Stimulated activated naive B cell treated with anti-CD40 and anti-IgM and Interleukin-4, amounts not matched to agents 10 μg/mL and 1 μg/mL and 100 μg/mL, for 72 hours (primary cell): ENCODE measurements at places on chromosomes 3 and 15.

GRCh38 chr15:69496001-69496400, 43.4 kb downstream of the RPLP1 start:
- DNase-seq = no peak
- no peaks in the 10 kb centered on the region for H3K27me3 ChIP-seq
- no peaks in the 10 kb centered on the region for H3K36me3 ChIP-seq
- H3K4me1 ChIP-seq = no peaks in the 10 kb centered on the region
- H3K4me3 ChIP-seq = no peak overlapping the region

- no peak overlapping the region for H3K27ac ChIP-seq
- H3K4me1 ChIP-seq = no peaks in the 10 kb centered on the region
Measured at GRCh38 chr3:115825046-115825445, 201.7 kb downstream of the GAP43 start.

DNA sequence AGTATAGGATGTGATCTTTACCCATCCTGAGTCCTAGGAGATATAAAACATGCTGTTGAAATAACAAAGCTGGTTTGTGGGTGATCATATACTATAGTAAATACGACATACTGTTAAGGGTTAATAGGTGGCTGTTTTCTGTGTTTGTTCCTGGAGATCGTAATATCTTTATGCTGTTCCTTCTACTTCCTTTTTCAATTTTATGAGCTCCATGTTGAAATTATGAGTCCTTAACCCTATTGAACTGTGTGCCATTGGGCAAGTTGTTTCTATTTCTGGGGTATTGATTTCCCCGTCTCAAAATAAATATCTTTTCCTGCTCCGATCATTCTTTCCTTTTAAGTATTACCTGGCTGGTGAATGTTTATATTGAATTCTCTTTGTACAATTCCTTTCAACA, 115.1 kb downstream of the LPP start:
- H3K36me3 ChIP-seq = peaks cover 4% of the 10 kb centered on the region
- H3K27ac ChIP-seq = no peak overlapping the region

- no peak overlapping the region for H3K27ac ChIP-seq
- DNase-seq = no peak
- no peaks in the 10 kb centered on the region for H3K27me3 ChIP-seq
- peaks cover 3% of the 10 kb centered on the region for H3K36me3 ChIP-seq
- H3K4me1 ChIP-seq = peaks cover 64% of the 10 kb centered on the region
Measured at GRCh38 chr3:12629560-12629959, 34.4 kb downstream of the RAF1 start.

DNA sequence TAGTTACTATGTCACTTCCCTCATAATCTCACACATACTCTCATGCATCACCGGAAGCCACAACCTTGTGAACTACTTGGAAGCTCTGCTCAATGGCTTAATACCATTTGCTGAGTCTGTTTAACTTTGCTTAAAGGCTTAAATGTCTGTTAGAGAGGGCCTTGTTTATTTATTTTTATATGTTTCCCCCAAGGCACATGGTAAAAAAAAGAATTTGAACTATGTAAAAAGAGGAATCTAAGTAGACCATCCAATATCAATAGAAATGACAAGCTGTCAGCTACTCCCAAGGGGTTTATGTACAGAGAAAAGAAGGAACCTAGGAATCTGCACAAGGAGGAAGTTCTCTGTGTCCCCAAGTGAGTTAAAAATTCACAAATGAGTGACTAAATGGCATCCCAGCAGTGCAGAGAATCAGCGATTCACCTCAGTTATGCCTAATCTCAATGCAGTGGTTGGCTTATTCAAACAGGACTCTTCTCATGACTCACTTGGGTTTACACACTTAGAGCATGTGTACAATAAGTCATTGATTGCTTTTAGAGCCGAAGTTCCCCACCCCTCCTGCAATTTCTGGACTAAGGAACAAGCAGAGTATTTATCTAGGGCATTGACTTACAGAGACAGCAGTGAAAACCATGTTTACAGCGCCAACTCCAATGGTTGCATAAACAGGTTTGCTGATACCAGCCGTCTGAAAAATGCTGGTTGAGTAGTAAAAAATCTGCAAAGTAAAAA, 24.4 kb downstream of the SLC2A2 start:
- H3K27ac ChIP-seq = no peak overlapping the region
- H3K4me3 ChIP-seq = no peak overlapping the region
- DNase-seq = no peak
- no peaks in the 10 kb centered on the region for H3K4me1 ChIP-seq

DNA sequence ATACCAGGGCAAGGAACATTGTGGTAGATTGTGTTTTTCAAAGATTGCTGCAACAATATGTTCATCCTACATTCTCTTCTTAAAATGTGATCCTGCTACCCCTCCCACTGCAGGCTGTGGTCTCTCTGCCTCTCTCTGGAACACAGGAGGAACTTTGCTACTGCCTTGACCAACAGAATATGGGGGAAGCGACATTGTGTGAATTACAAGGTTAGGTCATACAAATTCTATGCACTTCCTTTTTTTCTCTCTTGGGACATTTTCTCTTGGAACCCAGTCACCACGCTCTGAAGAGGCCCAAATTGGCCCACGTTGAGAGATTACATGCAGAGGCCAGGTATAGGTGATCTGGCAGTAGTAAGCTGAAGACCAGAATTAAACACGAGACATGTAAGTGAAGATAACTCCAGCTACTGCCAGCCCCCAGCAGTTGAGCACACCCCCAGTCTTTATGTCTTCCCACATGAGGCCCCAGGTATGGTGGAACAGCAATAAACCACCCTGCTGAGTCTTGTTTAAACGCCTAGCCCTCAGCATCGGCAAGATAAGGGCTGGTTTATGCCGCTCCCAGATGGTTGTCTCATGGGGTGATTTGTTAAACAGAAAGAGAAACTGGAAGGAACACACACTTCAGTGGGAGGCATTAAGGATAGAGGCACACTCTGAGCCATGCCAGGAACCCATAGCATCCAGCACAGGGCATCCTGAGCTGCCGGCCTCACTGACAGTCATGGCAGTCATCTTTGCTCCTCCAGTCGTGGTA, 59.9 kb downstream of the FAM43A start:
- H3K4me3 ChIP-seq = no peak overlapping the region
- peaks cover 17% of the 10 kb centered on the region for H3K4me1 ChIP-seq
- H3K27me3 ChIP-seq = no peaks in the 10 kb centered on the region
- H3K36me3 ChIP-seq = no peaks in the 10 kb centered on the region
- DNase-seq = no peak
- no peak overlapping the region for H3K27ac ChIP-seq

- peaks cover 56% of the 10 kb centered on the region for H3K27me3 ChIP-seq
- DNase-seq = no peak
- H3K4me1 ChIP-seq = no peaks in the 10 kb centered on the region
- no peaks in the 10 kb centered on the region for H3K36me3 ChIP-seq
- H3K4me3 ChIP-seq = no peak overlapping the region
Measured at GRCh38 chr3:194178669-194179068, 42.7 kb downstream of the HES1 start.

GRCh38 chr15:69587723-69588426, 135.3 kb downstream of the RPLP1 start:
- no peak for DNase-seq
- peaks cover 10% of the 10 kb centered on the region for H3K4me1 ChIP-seq
- peaks cover 19% of the 10 kb centered on the region for H3K27me3 ChIP-seq
- H3K27ac ChIP-seq = no peak overlapping the region
- no peak overlapping the region for H3K4me3 ChIP-seq
- H3K36me3 ChIP-seq = no peaks in the 10 kb centered on the region

DNA sequence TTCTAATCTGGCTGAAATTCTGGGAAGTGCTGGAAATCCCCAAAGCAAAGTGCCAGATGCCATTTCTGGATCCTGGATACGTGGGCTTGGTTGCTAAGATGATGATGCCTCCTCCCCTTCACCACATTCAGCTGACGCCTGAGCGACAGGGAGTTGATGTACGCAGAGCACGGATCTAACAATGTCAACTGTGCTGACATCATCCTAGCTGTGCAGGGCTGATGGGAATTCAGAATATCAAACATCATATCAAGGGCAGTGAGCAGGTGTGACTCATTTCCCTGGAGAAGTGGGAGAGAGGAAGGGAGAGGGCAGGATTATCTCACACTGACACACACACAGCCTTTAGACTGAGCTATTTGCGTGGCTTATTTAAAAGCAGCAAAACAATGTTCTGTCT, 92.6 kb upstream of the ZBTB20 start:
- DNase-seq = no peak
- no peak overlapping the region for H3K4me3 ChIP-seq
- H3K4me1 ChIP-seq = no peaks in the 10 kb centered on the region

- H3K36me3 ChIP-seq = peaks cover 2% of the 10 kb centered on the region
- peak overlapping the region; percentile 84 for H3K4me3 ChIP-seq
- peak overlapping the region; percentile 82 for H3K27ac ChIP-seq
- no peak for DNase-seq
Measured at GRCh38 chr3:181727341-181728032, 15.8 kb downstream of the SOX2 start.

DNA sequence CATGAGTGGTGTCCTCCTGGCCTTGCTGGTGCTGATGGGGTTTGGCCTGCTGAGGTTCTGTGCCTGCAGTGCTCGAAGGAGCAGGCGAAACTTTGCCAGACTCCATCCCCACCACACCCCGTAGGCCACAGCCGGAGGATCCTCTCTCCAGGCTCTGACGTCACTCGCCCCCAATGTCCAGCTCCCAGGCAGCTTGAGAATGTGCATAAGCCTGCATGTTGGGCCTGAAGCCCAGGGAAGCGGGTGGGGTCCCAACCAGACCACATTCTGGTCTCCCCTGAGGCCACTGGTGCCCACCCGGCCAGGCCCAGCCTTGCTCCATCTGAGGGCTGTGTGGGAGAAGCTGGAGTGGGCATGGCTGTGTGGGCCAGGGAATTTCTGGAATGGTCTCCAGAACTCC, 109.8 kb downstream of the ASB7 start:
- no peak overlapping the region for H3K27ac ChIP-seq
- peaks cover 6% of the 10 kb centered on the region for H3K36me3 ChIP-seq
- peaks cover 14% of the 10 kb centered on the region for H3K27me3 ChIP-seq
- H3K4me3 ChIP-seq = no peak overlapping the region

GRCh38 chr3:46930945-46931403, 45.6 kb downstream of the CCDC12 start:
- no peaks in the 10 kb centered on the region for H3K27me3 ChIP-seq
- peak overlapping the region; percentile 19 for H3K4me3 ChIP-seq
- peaks cover 69% of the 10 kb centered on the region for H3K4me1 ChIP-seq
- H3K36me3 ChIP-seq = peaks cover 72% of the 10 kb centered on the region
- H3K27ac ChIP-seq = peak overlapping the region; percentile 94

DNA sequence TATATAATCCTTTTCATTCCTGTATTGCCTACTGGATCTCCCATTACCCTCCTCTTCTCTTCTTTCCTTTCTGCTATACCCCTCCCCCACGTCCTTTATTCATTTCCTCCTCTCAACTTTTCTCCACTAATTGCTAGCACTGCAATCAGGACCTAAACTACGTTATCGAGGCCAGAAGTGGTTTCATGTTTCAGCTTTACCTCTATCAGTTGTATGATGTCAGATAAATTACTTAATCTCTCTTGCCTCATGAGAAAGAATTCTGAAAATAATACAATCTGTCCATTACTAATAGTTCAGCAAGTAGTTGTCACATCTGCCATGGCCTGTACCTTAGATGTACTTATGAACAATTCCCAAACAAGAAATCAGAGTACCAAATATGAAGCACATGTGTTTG, 10.6 kb downstream of the POPDC2 start:
- DNase-seq = no peak
- peaks cover 22% of the 10 kb centered on the region for H3K4me1 ChIP-seq
- H3K36me3 ChIP-seq = peaks cover 56% of the 10 kb centered on the region
- no peak overlapping the region for H3K27ac ChIP-seq
- no peaks in the 10 kb centered on the region for H3K27me3 ChIP-seq

- DNase-seq = no peak
- no peak overlapping the region for H3K4me3 ChIP-seq
- H3K4me1 ChIP-seq = no peaks in the 10 kb centered on the region
- H3K36me3 ChIP-seq = no peaks in the 10 kb centered on the region
- no peak overlapping the region for H3K27ac ChIP-seq
- H3K27me3 ChIP-seq = no peaks in the 10 kb centered on the region
Measured at GRCh38 chr15:87661454-87662355, 594.8 kb downstream of the NTRK3 start.

- H3K4me3 ChIP-seq = no peak overlapping the region
- H3K27me3 ChIP-seq = peaks cover 4% of the 10 kb centered on the region
- H3K4me1 ChIP-seq = no peaks in the 10 kb centered on the region
- H3K36me3 ChIP-seq = no peaks in the 10 kb centered on the region
- no peak for DNase-seq
- no peak overlapping the region for H3K27ac ChIP-seq
Measured at GRCh38 chr3:107880702-107881101, 210.1 kb downstream of the CD47 start.

DNA sequence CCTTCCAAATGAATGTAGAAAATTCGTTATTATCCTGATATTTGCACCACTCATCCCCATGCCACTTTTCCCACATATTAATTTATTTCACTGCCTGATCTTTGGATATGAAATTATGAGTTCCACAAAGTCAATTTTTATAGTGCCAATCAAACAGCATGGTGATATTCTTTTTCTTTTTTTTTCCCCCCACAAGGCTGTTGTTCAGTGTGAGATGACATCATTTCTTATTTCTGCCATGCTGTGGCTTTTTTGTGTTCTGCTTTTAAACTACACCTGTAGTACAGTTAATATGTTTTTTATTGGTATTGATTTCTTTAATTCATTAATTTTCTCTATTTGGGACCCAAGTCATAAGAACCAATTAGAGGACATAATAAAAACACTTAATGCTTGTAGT, 14.6 kb downstream of the MYNN start:
- DNase-seq = no peak
- H3K4me1 ChIP-seq = peaks cover 11% of the 10 kb centered on the region
- H3K27ac ChIP-seq = no peak overlapping the region
- H3K36me3 ChIP-seq = peaks cover 37% of the 10 kb centered on the region
- no peaks in the 10 kb centered on the region for H3K27me3 ChIP-seq
- H3K4me3 ChIP-seq = no peak overlapping the region

DNA sequence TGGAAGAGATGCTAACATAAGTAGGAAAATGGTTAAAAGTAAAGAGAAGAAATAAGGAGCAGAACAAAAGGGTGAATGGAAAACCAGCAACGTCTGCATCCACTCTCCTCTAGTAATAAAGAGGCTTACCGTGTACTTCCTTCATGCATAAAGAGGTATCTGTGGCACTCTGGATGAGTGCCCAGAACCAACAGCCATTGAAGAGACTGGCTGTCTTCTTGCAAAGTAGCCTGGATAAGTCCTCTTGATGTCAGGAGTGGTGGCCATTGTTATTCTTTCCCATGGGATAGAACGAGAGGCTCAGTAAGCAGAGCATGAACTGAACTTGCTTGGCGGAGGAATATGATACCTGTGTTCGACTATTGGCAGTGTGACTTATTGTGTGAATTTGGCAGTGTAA, 186.2 kb upstream of the RASGRP1 start:
- no peak overlapping the region for H3K27ac ChIP-seq
- H3K4me3 ChIP-seq = no peak overlapping the region
- no peaks in the 10 kb centered on the region for H3K4me1 ChIP-seq
- peaks cover 49% of the 10 kb centered on the region for H3K27me3 ChIP-seq
- DNase-seq = no peak

- peaks cover 30% of the 10 kb centered on the region for H3K27me3 ChIP-seq
- no peak for DNase-seq
- H3K27ac ChIP-seq = no peak overlapping the region
- no peaks in the 10 kb centered on the region for H3K4me1 ChIP-seq
Measured at GRCh38 chr15:83435202-83435601, 11.9 kb upstream of the SH3GL3 start.

GRCh38 chr3:24220859-24221657, 273.6 kb downstream of the THRB start:
- H3K4me3 ChIP-seq = no peak overlapping the region
- peaks cover 5% of the 10 kb centered on the region for H3K4me1 ChIP-seq
- H3K27ac ChIP-seq = no peak overlapping the region
- peaks cover 4% of the 10 kb centered on the region for H3K36me3 ChIP-seq
- H3K27me3 ChIP-seq = peaks cover 5% of the 10 kb centered on the region
